T-helper 1 cell (primary cell): ENCODE measurements at places on chromosomes 1 and 21.

DNA sequence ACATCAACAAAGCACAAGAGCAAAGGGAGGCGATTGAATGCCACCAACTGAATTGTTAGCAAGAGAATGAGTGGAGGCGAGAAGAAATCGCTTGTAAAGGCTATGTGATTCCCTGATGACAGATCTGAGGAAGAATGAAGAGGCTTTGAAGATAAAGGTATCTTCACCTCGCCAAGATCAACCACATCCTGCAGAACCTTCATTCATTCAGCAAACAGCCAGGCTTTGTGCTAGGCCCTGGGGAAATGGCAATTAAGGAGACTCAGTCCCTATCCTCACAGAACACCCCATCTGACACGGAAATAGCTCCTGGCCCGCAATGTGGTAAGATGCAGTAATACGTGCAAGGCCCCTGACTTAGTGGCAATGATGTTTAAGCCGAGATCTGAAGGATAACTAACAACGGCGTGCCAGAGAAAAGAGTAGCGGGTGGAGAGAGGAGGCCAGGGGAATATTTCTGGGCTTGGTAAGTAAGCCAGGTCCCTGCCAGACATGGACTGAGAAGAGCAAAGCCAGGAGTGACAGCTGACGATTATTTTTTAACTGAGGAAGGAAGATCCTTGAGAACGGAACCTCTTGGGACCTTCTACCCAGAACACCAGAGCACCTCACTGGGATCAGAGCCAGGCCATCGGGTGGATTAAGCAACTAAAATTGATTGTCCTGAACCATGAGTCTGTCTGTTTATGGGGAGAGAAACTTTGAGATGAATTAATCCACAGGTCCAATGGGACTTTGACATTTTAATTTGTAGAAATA lies 4.6 kb upstream of the VSIG8 start:
- no peak for DNase-seq

DNA sequence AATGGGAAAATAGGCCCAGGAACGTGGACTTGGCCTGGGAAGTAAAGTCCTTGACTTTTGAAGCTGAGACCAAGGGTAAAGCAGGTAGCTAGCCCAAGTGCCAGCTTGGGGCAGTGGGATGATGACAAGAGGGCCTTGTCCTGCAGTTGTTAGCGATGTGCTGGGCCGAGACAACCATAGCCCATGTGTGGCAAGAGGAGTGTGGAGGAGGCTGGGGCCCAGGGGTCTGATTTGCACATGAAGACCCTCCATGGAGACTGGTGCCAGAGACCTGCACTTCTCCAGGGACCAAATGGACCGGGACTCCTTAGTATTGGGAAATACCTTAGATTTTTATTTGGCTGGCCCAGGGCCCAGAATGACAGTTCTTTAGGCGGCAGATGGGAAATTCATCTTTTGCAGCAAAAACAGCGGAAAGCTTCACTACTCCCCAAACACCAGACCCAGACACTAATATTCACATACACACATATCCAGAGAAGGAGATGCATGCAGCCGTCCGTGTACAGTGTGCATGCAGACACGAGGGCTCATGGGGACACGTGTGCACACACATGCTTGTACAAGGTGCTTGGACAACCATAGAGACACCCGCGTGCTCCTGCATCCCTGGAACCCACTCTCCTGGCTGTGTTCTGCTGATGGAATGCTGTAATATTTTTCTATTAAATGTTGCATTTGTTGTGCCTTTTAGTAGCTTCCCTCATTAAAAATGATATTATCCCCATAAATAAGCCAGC lies 78.1 kb upstream of the CSF3R start:
- DNase-seq, result no peak

- DNase-seq, result no peak
These were observed 96.8 kb downstream of the BEND5 start for GRCh38 chr1:48679859-48680258.

DNA sequence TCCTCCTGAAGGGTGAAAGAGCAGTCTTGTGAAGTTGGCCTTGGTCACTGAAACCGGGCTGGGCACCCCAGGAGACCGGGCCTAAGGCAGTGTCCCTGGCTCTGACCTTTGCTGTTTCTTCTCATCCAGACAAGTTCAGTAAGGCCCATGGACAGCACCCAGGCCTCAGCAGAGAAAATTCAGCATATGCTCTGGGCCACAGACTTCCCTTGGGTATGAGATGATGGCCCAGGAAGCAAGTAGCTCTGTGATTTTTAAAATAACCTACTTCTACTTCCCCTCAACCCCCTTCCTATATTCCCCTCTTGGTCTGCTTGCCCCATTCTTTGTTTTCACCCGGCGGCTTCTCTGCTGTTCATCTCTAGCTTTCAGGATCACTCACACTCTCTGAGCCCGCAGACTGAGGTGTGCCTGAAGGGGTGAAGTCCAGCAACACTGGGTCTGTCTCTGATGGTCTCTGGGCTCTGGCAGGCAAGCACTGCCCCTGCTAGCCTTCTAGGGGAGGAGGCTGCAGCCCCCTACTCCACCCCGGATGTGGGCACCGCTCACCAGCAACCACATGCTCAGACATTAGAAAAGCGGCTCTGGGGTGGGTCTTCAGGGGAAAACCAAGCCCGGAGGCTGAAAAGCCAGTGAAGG lies 2.9 kb upstream of the GPR25 start:
- DNase-seq, result no peak

GRCh38 chr1:242212401-242212800 lies 213.5 kb upstream of the MAP1LC3C start:
- no peak for DNase-seq

- no peak for DNase-seq
These were observed 42.8 kb downstream of the HS2ST1 start for GRCh38 chr1:86957221-86957620.
